ACHN (cell line): ENCODE measurements at places on chromosomes 2 and 18.

GRCh38 chr2:61419570-61419969 is 51.3 kb downstream of the USP34 start:
- no peak for DNase-seq

DNA sequence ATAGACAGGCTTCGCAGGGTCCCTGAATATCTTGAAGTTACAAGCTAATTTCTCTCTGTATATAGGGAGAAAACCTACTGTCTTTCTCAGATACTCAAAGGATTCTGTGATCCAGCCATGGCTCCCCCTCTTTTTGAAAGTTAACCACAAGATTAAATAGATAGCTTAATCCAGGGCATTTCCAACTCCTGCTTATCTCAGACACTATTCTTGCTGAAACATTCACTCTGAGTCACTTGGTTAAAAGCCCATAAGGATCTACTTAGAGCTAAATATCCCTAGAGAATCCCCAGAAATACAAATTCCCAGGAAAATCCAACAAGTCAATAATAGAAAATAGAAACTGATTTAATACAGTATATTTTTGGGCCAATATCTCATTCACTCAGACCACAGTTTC is 179.1 kb upstream of the LYPD1 start:
- DNase-seq, result no peak

GRCh38 chr2:221680548-221680947 is 108.4 kb upstream of the EPHA4 start:
- DNase-seq, result no peak

- DNase-seq, result no peak
Measured at GRCh38 chr2:54701029-54701428, 22.4 kb upstream of the EML6 start.
